ENCODE measurements at places on chromosomes 5 and 9.

- peak; percentile 93 for DNase-seq
Observed at GRCh38 chr5:124655921-124656511, 90.4 kb downstream of the ZNF608 start.

DNA sequence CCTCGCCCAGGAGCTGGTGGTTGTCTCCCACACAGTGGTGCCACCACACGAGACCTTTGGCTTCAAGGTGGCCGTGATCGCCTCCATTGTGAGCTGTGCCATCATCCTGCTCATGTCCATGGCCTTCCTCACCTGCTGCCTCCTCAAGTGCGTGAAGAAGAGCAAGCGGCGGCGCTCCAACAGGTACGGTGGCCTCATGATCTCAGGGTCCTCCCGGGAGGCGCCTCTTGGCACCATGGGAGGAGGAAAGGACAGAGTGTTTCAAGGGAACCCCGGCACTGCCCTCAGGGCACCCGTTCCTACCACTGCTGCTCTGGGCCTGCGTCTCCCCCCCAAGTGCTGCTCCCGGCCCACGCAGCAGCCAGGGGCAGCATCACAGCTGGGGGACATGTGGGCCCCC is 18.2 kb upstream of the CARD19 start:
- no peak for DNase-seq

DNA sequence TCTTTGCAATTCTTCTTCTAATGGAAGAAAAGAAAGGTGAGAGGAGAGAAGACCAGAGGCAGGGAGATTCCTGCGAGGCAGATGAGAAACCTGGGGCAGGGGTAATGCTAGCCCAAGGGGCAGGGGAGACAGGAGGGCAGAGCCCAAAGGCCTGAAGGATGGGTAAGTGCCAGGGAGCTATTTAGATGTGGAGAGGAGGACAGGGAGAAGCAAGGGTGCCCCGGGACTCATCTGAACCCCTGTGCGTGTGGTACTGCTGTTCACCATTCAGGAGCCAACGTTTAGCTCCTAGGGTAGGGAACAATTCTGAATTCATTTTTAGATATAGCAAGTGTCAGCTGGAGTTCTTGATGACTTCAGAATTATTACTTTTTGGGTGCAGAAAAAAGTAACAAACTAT is 122.7 kb upstream of the ALDH1B1 start:
- DNase-seq: no peak

DNA sequence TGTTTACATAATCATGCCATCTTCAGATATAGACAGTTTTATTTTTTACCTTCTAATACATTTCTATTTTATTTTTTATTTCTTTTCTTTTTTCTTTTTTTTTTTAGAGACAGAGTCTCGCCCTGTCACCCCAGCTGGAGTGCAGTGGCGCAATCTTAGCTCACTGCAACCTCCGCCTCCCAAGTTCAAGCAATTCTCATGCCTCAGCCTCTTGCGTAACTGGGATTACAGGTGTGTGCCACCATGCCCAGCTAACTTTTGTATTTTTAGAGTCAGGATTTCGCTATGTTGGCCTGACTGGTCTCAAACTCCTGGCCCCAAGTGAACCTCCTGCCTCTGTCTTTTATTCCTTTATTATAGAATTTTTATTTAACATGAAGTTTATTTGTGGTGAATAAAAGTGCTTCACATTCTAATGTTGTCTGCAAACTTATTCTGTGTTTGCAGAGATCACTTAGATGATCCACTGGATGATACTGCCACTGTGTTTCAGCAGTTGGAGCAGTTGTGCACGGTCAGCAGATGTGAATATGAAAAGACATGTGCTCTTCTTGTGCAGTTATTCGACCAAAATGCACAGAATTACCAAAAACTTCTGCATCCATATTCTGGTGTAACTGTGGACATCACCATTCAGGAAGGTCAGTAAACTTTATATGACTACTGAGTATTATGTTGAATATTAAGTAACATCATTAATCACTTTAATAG is 62.2 kb downstream of the RANBP17 start:
- no peak for DNase-seq

GRCh38 chr5:178569485-178569884 is 20.7 kb downstream of the COL23A1 start:
- no peak for DNase-seq

GRCh38 chr9:134544388-134545214 is 97.0 kb upstream of the COL5A1 start:
- no peak for DNase-seq

DNA sequence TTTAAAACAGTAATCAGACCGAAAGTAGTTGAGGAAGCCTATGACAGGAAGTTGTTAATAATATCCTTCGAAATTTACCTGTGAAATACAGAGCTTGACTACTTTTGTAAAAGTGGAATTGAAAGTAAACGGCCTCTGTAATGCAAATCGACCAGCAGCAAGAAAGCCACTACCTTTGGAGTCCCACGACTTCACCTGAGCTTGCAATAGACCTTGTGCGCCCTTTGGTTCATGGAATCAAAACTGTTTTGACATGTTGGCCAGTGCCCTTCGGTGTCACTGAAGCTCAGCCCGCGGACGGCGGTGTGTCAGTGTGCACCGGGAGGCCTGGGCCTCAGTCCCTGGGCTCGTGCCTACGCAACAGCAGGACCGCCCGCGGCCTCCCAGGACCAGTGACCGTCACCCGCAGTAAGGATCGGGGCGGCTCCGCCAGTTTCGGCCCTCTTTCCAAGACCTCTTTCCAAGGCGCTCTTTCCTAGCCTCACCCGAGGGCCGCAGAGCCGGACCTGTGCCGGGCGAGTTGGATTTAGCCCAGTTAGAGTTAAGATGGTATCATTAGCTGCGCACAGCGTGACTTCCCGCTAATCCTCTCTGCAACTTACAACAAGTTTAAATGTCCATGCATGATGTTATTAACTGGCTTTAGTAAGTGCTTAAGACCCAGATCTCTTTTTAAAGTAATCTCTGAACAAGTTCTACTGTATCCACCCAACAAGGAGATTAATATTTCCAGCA is 223.3 kb downstream of the MEF2C start:
- no peak for DNase-seq

GRCh38 chr9:19946441-19947109 is 157.7 kb upstream of the SLC24A2 start:
- DNase-seq: no peak

DNA sequence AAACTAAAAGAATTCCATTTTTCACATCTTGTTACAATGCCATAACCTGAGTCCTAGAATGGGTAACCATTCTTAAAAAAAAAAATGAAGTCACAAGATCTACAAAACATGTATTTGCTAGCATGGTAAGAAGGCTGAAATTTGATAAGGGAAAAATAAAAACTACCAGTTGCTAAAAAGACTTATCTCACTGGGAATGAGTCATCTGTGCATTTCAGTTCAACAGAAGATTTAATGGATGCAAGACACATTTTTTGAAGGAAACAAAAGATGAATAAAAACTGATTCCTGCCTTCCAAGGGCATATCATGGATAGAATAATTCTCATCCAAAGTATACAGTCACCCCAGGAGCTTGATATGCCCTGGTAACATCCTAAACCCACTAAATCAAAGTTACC is 47.2 kb downstream of the SGTB start:
- no peak for DNase-seq

- no peak for DNase-seq
Observed at GRCh38 chr9:35060548-35061207, 11.7 kb downstream of the VCP start.

- DNase-seq: no peak
Observed at GRCh38 chr5:82352146-82352791, 74.1 kb upstream of the RPS23 start.

- no peak for DNase-seq
Observed at GRCh38 chr5:145774442-145774841, 60.7 kb downstream of the PRELID2 start.

GRCh38 chr5:15558240-15558639 is 58.3 kb downstream of the FBXL7 start:
- no peak for DNase-seq

GRCh38 chr5:36934740-36935356 is 58.3 kb downstream of the NIPBL start:
- no peak for DNase-seq

DNA sequence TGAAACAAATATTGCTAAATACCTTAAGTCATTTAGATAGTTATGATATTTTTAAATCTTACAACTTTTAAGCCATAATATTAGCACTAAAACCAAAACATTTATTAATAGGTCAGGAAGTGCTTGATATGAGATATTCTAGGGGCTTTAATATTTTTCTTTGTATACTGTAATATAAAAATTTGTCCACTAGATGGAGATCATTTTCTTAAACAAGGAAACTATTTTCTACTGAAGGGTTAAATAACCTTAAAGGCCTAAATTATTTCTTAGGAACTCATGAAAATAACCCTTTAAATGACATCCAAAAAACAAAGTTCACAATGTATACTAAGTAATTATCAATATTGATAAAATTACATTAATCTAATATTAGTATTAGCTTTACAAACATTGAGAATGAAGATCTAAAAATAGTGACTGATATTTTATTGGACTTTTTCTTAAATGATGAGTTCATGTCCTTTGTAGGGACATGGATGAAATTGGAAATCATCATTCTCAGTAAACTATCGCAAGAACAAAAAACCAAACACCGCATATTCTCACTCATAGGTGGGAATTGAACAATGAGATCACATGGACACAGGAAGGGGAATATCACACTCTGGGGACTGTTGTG is 635.7 kb downstream of the RAB3C start:
- DNase-seq: no peak

All from bone marrow (tissue), 2 donors.